ENCODE measurements at places on chromosomes 7 and 10.

DNA sequence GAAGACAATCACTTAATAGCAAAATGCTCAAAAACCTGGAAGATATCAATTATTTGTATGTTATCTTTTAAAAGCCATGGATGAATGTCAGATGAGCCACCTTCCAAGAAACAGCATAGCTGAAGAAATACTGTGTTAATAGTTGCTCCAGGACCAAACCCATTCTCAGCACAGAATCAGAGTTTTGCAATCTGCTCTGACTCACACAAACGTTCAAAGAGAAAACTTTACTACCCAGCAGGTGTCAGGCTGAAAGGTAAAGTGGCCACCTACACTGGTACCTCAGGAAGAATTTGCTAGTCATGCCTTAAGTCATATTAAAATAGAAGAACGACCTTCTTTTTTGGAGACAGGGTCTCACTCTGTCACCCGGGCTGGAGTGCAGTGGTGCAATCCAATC lies 526.5 kb downstream of the PARD3 start:
- no peak for DNase-seq

DNA sequence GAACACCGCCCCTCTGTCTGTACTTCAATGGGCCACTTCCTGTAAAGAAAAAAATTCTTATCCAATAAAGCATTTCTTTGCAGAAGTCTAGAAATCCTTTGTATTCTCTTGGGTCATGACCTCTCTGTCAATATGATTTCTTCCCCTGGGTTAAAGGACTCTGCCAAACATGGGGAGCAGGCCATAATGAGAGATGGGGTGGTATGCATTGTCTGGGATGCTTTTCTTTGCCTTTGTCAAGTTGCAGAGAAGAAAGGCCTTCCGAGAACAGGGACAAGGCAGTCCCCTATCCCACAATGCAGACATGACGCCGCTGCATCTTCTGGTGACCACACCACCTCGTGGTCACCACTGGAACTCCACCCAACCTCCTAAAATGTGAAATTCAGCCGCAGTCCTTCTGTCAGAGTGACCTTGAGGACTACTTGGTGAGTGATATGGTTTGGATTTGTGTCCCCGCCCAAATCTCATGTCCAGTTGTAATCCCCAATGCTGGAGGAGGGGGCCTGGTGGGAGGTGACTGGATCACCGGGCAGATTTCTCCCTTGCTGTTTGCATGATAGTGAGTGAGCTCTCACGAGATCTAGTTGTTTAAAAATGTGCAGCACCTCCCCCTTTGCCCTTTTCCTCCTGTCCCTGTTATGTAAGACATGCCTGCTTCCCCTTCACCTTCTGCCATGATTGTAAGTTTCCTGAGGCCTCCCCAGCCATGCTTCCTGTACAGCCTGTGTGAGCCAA lies 15.2 kb upstream of the FRMPD2 start:
- no peak for DNase-seq

DNA sequence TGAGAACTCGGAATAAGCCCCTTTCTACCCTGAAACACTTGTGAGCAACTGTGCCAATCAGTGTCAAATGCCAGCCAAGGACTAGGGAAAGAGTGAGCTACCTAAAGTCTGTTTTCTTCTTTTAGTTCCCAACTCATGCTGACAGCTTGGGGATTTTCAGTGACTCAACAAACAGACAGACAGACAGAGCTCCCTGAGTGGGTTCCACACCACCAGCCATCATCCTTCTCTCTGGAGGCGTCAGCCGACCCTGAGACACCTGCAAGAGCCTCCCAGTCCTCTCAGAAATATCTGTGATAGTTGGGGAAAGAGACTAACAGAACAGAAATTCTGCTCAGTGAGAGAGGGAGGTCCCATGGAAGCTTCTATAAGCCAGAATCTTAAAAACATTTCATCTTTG lies 49.5 kb downstream of the GATA3 start:
- DNase-seq = no peak

- peak; percentile 30 for DNase-seq
Measured at GRCh38 chr7:27958933-27959548, 219.1 kb downstream of the TAX1BP1 start.

DNA sequence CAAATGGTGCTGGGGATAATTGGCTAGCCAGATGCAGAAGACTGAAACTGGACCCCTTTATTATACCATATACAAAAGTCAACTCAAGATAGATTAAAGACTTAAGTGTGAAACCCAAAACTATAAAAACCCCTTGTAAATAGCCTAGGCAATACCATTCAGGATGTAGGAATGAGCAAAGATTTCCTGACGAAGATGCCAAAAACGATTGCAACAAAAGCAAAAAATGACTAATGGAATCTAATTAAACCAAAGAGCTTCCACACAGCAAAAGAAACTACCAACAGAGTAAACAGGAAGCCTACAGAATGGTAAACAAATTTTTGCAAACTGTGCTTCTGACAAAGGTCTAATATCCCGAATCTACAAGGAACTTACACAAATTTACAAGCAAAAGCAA lies 30.9 kb upstream of the PLXDC2 start:
- DNase-seq = no peak
